ENCODE measurements at places on chromosomes 7 and 10. TPM values are rescaled to one million over a fixed set of nuclear protein-coding genes. Genes with fewer than 3 reads are reported as not detected.

Gene HNRNPF
- total RNA-seq = 123 TPM

Gene CDC14C
- not detected for total RNA-seq

Gene CDNF
- 0.69 TPM for total RNA-seq

GRCh38 chr10:17854044-17854652, 45.0 kb downstream of the MRC1 start:
- no peak for DNase-seq
- H3K36me3 ChIP-seq = no peaks in the 10 kb centered on the region
- no peaks in the 10 kb centered on the region for H3K4me1 ChIP-seq
- no peak overlapping the region for H3K4me3 ChIP-seq

Gene MAGI2
- 5.8 TPM for total RNA-seq

Gene SLC37A3
- 68.1 TPM for total RNA-seq

DNA sequence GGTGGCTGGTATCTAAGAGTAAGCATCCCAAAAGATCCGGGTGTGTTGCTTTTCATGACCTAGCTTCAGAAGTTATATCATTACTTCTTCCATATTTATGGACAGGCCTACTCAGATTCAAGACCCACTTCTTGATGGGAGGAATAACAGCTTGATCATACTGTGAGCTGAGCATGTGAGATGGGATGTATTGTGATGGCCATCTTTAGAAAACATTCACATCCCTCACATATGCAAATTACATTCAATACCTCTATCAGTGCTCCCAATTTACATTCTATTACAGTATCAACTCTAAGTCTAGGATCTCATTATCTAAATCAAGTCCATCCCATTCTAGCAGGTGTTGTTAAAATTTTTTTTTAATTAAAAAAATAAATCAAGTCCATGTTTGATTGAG, 99.8 kb upstream of the OIT3 start:
- no peak for DNase-seq
- no peaks in the 10 kb centered on the region for H3K27me3 ChIP-seq
- H3K36me3 ChIP-seq = no peaks in the 10 kb centered on the region
- H3K27ac ChIP-seq = no peak overlapping the region
- no peak overlapping the region for H3K4me3 ChIP-seq
- H3K4me1 ChIP-seq = peaks cover 37% of the 10 kb centered on the region

- no peak overlapping the region for H3K4me3 ChIP-seq
- no peaks in the 10 kb centered on the region for H3K4me1 ChIP-seq
- peaks cover 9% of the 10 kb centered on the region for H3K36me3 ChIP-seq
- no peaks in the 10 kb centered on the region for H3K27me3 ChIP-seq
- no peak for DNase-seq
Measured at GRCh38 chr10:131961777-131962662, 19.7 kb downstream of the BNIP3 start.

DNA sequence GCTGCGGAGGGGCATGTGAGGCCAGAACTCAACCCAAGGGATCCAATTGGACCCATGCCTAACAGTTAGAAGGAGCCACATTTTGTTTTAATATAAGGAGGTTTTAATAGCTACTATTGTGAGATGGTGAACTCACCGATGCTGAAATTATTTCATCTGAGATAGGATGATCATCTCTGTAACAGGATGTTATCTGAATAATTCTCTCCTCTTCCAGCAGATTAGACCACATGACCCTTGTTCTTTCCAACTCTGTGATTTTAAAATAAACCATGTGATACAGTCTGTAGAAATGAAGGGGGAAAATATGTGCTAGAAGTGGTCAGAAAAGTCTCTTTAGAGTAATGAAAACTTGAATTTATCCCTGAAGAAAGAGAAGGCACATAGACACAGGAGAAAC, 385.8 kb downstream of the LRMDA start:
- peaks cover 52% of the 10 kb centered on the region for H3K27me3 ChIP-seq
- no peaks in the 10 kb centered on the region for H3K36me3 ChIP-seq
- no peak overlapping the region for H3K4me3 ChIP-seq
- no peak overlapping the region for H3K27ac ChIP-seq
- DNase-seq = no peak

GRCh38 chr10:26438534-26439341, 597 bp downstream of the APBB1IP start:
- H3K27me3 ChIP-seq = peaks cover 34% of the 10 kb centered on the region
- H3K4me3 ChIP-seq = no peak overlapping the region
- H3K4me1 ChIP-seq = no peaks in the 10 kb centered on the region
- no peaks in the 10 kb centered on the region for H3K36me3 ChIP-seq

GRCh38 chr10:18582803-18583202, 68.6 kb downstream of the NSUN6 start:
- H3K4me3 ChIP-seq = no peak overlapping the region
- no peaks in the 10 kb centered on the region for H3K27me3 ChIP-seq
- no peaks in the 10 kb centered on the region for H3K4me1 ChIP-seq
- peaks cover 22% of the 10 kb centered on the region for H3K36me3 ChIP-seq

- H3K4me1 ChIP-seq = no peaks in the 10 kb centered on the region
- no peak overlapping the region for H3K27ac ChIP-seq
- no peak overlapping the region for H3K4me3 ChIP-seq
Measured at GRCh38 chr10:108620821-108621534, 1302.3 kb downstream of the XPNPEP1 start.

DNA sequence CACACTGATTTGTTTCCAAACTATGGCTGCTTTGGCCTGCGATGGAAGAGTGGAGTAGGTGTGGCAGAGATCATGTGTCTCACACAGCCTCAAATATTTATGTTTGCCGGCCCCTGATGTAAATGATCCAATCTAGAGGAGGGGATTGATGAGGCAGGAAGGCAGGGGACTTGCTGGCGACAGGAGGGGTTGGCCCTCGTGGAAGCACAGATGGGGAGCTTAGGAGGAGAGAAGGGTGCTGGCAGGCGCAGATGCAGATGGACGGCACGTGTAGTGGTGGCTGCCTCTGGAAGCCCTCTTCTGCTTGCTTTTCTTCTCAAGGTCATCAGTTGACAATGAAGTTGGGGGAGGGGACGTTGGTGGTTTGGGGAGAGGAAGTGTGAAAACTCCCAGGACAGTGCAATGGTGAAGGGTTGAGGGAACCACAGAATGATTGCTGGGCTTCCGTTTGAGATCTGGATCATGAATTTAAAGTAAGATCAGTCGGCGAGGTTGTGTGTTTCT, 15.4 kb downstream of the COL13A1 start:
- H3K4me1 ChIP-seq = peaks cover 10% of the 10 kb centered on the region
- peaks cover 8% of the 10 kb centered on the region for H3K36me3 ChIP-seq
- no peak overlapping the region for H3K27ac ChIP-seq
- H3K27me3 ChIP-seq = no peaks in the 10 kb centered on the region
- no peak overlapping the region for H3K4me3 ChIP-seq
- no peak for DNase-seq

DNA sequence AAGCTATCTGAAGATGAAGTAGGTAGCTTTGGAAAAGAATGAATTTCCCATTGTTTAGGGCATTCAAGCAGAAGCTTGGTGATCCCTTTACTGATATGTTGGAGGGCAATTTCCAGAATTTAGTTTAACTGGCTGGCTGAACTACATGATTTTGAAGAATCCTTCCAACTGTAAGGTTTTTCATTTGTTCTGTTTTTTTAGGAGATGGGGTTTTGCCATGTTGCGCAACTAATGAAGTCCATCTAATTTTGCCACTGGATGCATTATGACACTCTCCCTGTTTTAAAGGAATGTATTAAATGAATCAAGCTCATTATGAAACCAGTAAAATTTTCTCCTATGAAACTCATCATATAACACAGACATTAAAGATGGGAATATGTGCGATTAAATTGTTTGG, 6.1 kb upstream of the DDX50 start:
- no peaks in the 10 kb centered on the region for H3K36me3 ChIP-seq
- H3K27ac ChIP-seq = no peak overlapping the region
- no peak for DNase-seq
- no peak overlapping the region for H3K4me3 ChIP-seq

DNA sequence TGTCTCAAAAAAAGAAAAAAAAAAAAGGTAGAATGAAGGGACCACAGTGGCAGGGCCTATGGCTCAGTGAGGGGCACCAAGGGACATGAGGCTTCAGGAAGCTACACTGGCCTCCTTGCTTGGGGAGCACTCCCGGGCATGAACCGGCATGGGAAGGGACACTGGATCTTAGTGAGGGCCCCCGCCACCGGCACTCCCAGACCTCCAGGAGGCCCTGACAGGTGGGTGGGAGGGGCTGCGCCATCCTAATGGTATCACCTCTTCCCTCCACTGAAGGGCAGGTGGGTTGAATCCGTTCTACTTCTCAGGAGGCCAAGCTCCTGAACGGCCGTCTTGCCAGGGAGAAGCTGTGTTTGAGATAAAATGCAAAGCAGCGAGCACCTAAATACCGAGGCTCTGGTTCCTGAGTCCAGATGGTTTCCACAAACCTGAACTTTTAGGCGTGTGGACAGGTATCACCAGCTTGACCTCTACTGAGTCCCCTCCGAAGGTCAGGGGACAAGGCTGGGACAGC, 69.8 kb downstream of the C10orf143 start:
- no peak overlapping the region for H3K4me3 ChIP-seq
- H3K4me1 ChIP-seq = no peaks in the 10 kb centered on the region
- DNase-seq = no peak
- peaks cover 12% of the 10 kb centered on the region for H3K27me3 ChIP-seq
- H3K27ac ChIP-seq = no peak overlapping the region
- no peaks in the 10 kb centered on the region for H3K36me3 ChIP-seq

DNA sequence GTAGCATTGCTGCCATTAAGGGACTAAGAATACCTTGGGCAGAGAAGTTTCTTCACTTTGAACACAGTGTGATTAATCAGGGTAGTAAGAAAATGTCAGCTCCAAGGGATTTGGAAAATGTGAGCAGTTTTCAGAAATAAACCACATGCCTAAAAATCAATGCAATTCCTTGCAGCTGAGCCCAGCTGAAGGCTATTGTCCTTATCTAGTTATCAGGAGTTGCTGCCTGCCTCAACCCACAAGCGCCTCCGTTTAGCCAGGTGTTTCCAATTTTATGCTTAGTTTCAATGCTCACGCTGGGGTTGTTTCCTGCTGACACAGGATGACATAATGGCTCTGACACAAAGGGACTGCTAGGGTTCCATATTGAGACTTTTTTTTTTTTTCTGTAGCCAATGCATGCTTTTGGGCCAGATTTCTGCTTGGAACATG, 132.3 kb upstream of the ANK3 start:
- H3K4me3 ChIP-seq = no peak overlapping the region
- H3K27me3 ChIP-seq = no peaks in the 10 kb centered on the region
- no peaks in the 10 kb centered on the region for H3K36me3 ChIP-seq
- H3K27ac ChIP-seq = no peak overlapping the region
- no peak for DNase-seq

DNA sequence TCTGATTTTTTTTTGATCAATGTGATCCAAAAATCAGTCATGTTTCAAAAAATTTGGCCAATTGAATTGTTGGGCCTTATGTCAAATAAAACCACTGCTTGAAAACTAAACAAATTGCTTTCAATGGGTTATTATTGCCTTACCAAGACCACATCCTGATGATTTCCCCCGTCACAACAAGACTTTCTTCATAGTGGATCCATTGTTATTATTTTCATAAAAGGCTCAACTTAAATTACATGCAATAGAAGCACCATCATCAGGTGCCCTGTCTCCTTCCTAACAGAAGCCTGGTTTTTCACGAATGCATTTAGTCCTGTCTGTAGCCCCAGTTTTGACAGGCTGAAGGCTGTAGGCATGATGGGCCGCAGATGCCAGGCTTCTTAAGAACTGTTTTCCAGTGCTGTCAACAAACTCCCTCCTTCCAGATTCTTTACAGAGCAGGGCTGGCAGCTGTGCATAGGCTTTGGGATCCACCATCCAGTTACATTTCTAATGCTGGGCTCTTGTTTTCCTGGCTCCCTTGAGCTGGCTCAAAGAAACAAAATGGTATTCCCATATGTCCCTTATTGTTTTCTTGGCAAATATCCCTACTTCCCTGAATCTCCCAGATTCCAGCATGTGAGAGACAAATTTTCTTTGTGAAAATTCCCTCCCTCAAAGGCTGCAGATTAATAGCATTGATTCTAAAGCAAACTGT, 302.0 kb downstream of the TWIST1 start:
- H3K27me3 ChIP-seq = no peaks in the 10 kb centered on the region
- no peak overlapping the region for H3K27ac ChIP-seq
- no peak overlapping the region for H3K4me3 ChIP-seq
- peaks cover 6% of the 10 kb centered on the region for H3K36me3 ChIP-seq

- no peaks in the 10 kb centered on the region for H3K27me3 ChIP-seq
- H3K4me1 ChIP-seq = peaks cover 42% of the 10 kb centered on the region
- no peak for DNase-seq
- H3K36me3 ChIP-seq = peaks cover 4% of the 10 kb centered on the region
- no peak overlapping the region for H3K4me3 ChIP-seq
- H3K27ac ChIP-seq = no peak overlapping the region
Measured at GRCh38 chr7:135970682-135971365, 6.3 kb downstream of the MTPN start.

Gene ANKRD16
- total RNA-seq = 5.8 TPM

Gene GPR26
- not detected for total RNA-seq

- no peaks in the 10 kb centered on the region for H3K36me3 ChIP-seq
- no peak overlapping the region for H3K4me3 ChIP-seq
- no peak overlapping the region for H3K27ac ChIP-seq
- DNase-seq = peak; percentile 82
Measured at GRCh38 chr10:132455986-132456847, 59.2 kb downstream of the PWWP2B start.

Gene MYO3A
- total RNA-seq = not detected

DNA sequence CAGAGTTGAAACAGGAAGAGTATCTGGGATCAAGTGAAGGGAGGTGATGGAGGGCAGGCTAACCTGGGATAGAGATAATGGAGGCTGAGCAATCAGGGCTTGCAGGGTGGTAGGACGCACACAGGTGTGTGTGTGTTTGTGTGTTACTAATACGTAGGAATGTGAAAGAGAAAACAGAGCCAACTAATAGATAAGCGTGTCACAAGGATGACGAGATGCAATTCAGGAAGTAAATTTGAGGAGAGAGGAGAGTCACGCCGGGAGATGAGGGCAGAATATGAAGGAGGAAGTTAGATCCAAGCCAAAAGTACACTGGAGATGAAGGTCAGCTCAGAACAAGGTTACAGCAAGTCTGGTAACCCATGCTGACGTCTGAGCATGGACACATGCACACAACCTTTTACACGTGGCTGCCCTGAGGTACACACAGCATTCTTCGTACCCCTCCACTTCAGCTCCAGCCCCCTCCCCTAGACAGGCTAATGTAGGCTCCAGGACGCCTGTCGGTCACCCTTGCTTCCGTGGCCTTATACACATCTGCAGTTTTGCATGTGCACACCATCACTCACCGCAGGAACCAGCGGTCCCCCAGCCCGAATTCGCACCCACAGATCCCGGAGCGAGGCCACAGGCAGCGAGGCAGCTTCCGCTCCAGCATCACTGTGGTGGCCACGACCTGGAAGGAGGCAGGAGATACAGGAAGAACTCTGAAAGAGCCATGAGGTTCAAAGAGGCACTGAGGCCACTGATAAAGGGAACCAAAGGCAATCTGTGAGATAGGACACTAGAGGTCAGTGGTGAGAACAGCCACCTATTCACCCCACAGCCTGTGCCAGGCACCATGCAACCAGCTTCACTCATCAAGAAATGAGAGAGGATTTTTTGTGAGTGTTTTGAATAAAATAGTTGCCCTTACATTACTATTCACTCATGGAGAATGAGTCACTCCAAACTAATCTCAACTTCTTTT, 23.7 kb upstream of the TRPV6 start:
- H3K36me3 ChIP-seq = no peaks in the 10 kb centered on the region
- no peak overlapping the region for H3K4me3 ChIP-seq
- no peak overlapping the region for H3K27ac ChIP-seq
- H3K27me3 ChIP-seq = no peaks in the 10 kb centered on the region
- DNase-seq = no peak

Measured in chondrocyte (in vitro differentiated cells).